ENCODE measurements at places on chromosomes 3 and 15.

DNA sequence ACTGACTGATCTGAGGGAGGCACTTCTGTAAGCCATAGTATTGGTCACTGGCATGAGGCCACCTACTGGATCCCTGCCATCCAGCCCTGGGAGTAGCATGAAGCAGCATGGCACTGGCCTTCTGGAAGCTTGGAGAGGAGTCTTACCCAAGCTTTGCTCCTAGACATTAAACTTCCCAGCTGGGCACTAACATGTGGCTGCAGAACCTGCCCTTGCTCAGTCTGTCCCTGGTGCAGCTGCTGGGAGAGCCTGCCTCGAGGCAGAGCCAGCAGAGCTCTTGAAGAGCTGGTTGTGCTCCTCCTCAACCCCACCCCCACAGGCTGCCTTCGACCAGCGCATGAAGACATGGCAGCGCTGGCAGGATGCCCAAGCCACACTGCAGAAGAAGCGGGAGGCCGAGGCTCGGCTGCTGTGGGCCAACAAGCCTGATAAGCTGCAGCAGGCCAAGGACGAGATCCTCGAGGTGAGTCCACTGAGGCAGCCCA lies 17.1 kb upstream of the SNX22 start:
- DNase-seq: no peak

DNA sequence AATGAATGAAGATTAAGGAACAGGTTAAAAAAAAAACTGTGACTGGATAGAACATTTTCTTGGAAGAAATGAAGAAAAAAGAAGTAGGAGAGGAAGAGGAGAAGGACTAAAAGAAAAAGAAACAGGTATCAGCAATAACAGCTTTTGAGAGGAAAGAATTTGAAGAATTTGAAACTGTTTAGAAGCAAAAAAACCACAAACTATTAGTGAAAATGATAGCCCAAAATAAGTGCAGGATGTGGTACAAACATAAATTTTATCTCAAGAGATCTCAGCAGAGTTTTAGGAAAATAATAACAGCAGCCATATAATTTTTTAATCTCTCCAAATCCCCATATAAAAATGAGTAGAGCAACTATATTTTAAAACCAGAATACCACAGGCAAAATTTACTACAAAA lies 8.8 kb upstream of the A4GNT start:
- no peak for DNase-seq

DNA sequence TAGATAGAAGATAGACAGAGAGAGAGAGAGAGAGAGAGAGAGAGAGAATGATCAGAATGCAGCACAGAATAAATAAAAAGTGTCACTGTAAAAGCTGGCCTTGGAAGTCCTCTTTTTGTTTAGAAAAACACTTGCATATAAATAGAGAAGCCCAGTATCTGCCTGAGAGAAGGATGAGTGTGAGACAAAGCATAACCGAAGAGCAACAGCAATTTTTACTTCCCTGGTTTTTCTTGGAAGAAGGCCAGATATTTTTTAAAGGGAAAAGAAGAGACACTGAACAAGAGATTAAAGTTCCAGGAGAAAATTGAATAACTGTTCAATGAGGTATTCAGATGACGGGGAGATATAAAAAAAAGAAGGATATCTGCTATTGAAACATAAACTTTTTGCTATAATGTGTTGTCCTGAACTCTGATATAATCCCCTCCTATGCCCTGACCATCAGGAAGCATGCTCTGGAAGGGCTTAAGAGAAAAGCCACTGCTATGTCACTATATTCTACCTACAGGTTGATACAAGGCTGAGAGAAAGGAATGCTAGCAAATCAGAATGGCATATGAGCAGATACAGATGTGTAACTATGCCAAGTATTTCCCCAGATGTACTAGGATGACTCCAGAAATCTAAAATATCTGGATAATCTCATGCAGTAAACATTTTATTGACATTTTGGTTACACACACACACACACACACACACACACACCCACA lies 358.9 kb downstream of the RBMS3 start:
- no peak for DNase-seq

DNA sequence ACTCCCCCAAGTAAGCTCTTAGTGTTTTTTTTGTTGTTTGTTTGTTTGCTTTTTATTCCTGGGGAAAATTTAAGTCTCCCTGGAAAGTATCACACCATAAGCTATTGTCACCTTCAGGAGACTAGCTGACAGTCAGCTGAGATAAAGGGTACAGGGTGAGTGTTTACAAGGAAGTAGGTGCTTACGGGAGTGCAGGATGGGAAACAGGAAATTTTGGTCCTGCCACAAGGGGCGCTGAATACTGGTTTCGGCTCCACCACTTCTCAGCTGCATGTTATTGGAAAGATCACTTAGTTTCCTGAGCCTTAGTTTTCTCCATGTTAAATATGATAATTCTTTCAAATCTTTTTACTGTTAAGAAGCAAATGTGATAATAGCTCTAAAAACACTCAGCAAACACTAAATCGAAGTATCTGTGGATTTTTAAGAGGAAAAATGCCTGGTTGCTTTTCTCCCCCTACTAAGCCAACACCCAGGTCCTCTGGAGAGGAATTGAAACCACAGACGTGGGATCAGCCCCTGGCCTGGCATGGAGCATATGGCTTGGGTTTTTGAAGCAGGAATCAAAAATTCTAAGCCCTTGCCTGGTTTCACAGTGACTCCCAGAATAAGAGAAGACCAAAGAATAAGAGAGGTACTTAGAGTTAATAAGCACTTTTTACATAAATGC lies 90.7 kb downstream of the SCN11A start:
- DNase-seq: peak; percentile 9
